Activated CD4-positive, alpha-beta T cell treated with anti-CD3 and anti-CD28 coated beads, Interleukin-2, amount 50 U/mL, for 24 hours (primary cell): ENCODE measurements at places on chromosomes 5 and 9.

- no peak for DNase-seq
Observed at GRCh38 chr5:163821142-163821541, 315.7 kb downstream of the MAT2B start.

- no peak for DNase-seq
Observed at GRCh38 chr9:134053941-134054761, 13.7 kb downstream of the BRD3 start.

GRCh38 chr9:97545486-97545885 is 44.0 kb downstream of the TMOD1 start:
- DNase-seq = no peak

GRCh38 chr5:136128481-136128880 is 4.2 kb upstream of the SMAD5 start:
- DNase-seq = no peak

GRCh38 chr9:1051584-1052275 is 1.6 kb downstream of the DMRT2 start:
- DNase-seq = no peak

- no peak for DNase-seq
Observed at GRCh38 chr9:99366183-99366582, 144.1 kb downstream of the SEC61B start.
